Naive B cell (primary cell): ENCODE measurements at places on chromosomes 4 and X. TPM values are rescaled to one million over a fixed set of nuclear protein-coding genes. Genes with fewer than 3 reads are reported as not detected.

Gene TCEAL7
- polyA plus RNA-seq, result not detected

Gene GASK1B
- polyA plus RNA-seq, result 0.19 TPM

Gene TLR1
- 35.8 TPM for polyA plus RNA-seq

Gene CNGA1
- polyA plus RNA-seq, result not detected

Gene SYNPO2
- 0.05 TPM for polyA plus RNA-seq

Gene FAM120C
- 2.7 TPM for polyA plus RNA-seq

- DNase-seq, result no peak
Observed at GRCh38 chr4:163003979-163004378, 162.7 kb downstream of the NAF1 start.

- DNase-seq, result no peak
Observed at GRCh38 chr4:168098248-168098717, 5.9 kb downstream of the ANXA10 start.

DNA sequence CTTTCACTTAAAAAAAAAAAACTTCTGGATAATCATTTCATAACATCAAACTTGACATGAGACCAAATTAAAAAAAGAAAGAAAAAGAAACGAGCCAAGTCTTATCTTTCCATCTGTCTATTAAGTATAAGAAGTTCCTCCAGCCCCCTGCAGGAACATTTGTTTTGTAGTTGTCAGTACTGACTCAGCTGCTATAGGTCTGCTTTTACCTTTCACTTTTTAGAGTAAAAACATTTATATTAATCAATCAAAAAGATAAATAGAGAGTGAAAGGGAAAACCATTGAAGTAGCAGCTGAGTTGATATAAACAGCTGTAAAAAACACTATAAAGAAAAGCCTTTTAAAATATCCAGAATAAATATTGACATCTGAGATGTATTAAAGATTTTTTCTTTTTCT is 46.1 kb downstream of the CCDC158 start:
- no peak for DNase-seq

- no peak for DNase-seq
Observed at GRCh38 chr4:66376396-66376795, 706.1 kb upstream of the EPHA5 start.

DNA sequence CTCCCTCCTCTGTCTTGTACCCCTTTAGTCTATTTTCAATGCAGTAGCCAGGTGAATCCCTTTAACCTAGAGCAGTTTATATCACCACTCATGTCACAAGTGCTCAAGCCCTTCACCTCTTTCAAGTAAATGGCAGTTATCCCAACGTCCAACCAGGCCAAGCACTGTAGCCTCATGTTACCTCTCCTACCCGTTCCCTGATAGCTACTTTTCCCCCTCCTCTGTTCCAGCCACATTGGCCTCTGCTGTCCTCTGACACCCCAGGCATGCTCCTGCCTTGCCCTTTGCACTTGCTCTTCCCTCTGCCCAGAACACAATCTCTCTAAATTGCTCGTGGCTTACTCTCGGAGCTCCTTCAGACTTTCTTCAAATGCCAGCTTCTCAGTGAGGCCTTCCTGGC is 15.2 kb downstream of the GUCY1B1 start:
- no peak for DNase-seq

DNA sequence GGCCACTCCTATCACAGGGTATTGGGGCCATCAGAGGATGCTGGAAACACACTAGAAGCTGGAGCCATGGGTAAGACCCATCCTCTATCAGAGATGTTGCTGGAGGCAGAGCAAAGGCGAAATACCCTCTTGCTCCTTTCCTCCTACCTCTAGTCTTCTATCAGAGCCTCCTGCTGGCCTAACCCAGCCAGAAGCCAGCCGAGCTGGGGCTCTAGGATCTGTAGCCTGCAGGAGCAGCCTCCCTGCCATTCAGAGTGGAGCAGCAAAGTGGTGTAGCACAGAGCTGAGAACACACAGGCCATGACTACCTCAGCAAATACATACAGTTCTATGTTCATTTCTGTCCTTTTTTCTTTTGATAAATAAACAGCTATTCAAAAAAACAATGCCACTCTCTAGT is 35.7 kb downstream of the GATB start:
- no peak for DNase-seq

- no peak for DNase-seq
Observed at GRCh38 chr4:72604324-72604723, 35.3 kb upstream of the ADAMTS3 start.

- no peak for DNase-seq
Observed at GRCh38 chr4:147560625-147561024, 56.6 kb upstream of the TMEM184C start.

GRCh38 chr4:26807330-26807729 is 53.3 kb upstream of the STIM2 start:
- DNase-seq, result peak; percentile 57

DNA sequence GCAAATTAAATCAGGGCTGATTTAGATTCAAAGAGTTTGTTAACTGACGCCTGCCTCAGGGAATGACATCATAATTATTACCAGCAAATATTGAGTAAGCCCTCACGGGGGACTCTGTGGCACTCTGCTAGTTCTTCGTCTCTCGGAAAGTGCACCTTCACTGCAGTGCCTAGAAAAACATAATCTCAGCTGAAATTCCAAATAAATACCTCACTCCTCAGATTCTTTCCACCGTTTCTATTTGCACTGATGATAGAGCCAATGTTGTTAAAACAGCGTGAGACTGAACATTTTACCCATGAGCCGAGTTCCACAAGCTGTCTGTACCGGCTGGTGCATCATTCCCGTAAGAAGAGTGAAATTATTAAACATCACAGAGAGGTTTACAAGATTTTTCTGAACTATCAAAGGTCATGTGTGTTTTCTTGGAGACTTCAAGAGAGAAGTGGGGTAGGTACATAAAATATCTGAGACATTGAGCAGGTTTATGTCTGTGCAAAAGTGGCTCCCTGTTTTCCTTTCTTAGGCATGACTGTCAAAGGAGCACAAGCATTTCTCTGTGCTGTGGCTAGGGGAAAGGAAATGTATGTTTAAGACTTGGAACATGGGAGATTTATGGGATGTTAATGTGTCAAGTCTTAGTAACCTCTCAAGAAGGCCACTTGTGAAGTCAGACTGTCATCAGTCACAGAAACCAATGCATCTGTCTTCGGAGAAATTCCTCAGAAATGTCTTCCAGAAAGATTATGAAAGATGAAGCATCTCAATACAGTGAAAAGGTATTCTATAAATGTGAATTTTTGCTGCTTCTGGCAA is 119.6 kb downstream of the CBLL2 start:
- DNase-seq, result no peak

- DNase-seq, result no peak
Observed at GRCh38 chrX:129953334-129953648, 29.1 kb upstream of the BCORL1 start.

- no peak for DNase-seq
Observed at GRCh38 chr4:42676066-42676951, 19.4 kb upstream of the ATP8A1 start.

- DNase-seq, result no peak
Observed at GRCh38 chr4:145289403-145290076, 109.2 kb upstream of the OTUD4 start.

DNA sequence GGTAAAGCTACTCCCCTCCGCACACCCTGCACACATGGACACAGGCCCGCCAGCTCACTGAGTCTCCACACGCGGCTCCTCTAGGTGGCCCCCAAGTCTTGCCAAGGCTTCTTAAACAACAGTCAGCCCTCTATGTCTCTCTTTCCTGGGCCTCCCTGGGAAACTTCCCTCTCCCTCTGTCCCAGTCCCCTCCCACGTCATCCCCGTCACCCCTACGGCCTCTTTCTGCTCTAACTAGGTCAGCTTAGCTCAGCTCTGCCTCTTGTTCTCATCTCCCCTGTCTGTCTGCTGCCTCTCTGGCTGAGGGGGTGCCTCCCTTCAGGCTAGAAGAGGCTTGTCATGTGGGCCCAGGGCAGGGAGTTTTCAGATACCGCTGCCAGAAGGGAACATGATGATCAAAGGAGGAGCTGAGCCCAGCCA is 38.8 kb downstream of the SEPTIN6 start:
- no peak for DNase-seq

GRCh38 chr4:23441530-23442069 is 448.2 kb downstream of the PPARGC1A start:
- DNase-seq, result no peak

DNA sequence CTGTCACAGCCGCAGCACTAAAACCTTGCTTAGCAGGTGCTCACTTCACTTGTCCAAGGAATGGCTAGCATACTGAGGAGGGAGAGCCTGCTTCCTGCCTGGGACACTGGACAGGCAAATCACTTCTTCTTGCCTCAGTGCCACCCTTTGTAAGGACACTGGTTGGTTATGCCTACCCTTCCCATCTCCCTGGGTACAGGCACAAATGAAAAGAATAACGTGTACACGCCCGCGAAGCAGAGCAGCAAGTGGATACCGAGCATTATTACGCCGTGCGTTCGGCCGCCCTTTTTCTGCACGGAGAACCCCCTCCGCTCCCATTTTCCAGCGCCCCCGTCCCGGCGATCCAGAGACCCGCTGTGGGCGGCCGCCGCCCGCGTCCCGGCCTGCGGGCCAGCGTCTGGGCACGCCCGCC is 338 bp upstream of the KLHL2 start:
- DNase-seq, result no peak
